ENCODE measurements at places on chromosomes 11 and 22.

DNA sequence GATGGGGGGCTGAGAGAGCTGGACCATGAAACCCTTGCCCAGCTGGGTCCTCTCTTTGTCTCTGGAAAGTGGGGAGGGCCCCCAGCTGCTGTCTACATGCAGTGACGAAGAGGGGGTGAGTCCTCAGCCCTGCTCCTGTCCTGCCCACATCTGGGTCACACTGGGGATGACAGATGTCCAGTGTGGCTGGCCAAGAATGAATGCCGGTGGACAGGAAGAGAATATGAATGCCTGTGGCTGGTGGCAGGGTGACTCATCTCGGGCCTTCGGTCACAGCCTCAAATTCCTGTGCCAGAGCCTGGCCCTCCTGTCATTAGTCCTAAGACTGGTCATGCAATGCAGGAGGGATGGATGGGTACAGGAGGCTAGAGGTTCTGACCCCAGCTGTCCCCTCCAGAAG lies 2.2 kb upstream of the PNPLA3 start:
- DNase-seq, result no peak

GRCh38 chr11:119506436-119506835 lies 83.5 kb upstream of the THY1 start:
- DNase-seq, result no peak

- no peak for DNase-seq
Observed at GRCh38 chr11:77475206-77475605, 1.3 kb upstream of the PAK1 start.

DNA sequence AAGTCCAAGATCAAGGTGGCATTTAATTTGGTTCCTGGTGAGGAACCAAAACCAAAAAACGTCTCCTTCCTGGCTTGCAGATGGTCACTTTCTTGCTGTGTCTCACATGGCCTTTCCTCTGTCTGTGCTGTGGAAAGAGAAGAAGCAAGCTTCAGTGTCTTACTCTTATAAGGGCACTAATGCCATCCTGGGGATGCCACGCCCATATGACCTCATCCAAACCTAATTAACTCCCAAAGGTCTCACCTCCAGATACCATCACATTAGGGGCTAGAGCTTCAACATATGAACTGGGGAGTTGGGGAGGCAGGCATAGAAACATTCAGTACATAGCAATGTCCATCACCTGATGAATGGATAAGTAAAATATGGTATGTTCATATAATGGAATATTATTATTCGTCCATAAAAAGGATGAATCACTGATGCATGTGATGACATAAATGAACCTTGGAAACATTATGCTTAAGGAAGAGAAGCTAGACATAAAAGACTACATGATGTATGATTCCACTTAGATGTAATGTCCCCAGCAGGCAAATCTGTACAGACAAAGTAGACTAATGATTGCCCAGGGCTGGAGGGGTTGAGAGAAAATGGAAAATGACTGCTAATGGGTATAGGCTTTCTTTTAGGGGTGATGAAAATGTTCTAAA lies 78.6 kb upstream of the B3GNT6 start:
- DNase-seq, result no peak

GRCh38 chr11:119530509-119530908 lies 107.5 kb upstream of the THY1 start:
- no peak for DNase-seq

GRCh38 chr22:42217019-42217751 lies 53.3 kb downstream of the TCF20 start:
- no peak for DNase-seq

- DNase-seq, result no peak
Observed at GRCh38 chr11:926341-926916, 759 bp downstream of the AP2A2 start.

DNA sequence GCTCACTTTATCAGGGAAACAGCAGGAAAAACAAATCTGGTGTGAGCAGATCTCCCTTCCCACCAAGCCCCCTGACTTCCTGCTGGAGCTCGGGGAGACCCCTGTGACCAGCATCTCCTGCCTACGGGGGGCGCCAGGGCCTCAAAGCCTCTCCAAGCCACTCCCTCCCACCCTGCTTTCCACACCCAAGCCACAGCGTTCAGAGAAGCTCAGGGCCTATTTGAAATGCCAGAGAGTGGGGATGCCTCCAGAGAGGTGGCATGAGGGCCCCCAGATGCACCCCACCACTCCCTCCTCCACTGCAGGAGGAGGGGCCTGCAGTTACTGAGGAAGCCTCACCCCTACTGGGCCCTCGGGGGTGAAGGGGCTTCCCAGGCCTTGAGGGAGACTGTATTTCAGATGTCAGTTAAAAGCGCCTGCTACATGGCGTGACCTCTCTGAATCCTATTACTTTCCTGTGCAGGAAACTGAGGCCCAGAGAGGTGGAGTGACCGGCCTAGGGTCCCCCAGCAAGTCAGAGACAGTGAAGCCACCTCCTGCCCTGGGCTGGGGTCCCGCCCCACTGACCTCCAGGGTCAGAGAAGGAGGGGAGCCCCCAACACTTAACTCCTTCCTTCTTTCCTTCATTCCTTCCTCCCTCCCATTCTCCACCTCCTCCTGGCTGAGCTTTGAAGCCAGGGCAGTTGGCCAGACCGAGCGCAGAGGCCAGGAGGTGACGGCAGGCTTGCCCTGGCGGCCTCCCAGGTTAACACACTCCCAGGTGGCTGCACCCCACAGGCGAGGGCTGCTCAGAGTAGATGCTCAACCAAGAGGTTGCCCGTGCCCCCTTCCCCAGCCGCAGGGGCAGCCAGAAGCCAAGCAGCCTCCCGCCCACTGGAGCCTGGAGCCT lies 6.0 kb upstream of the CDKN1C start:
- DNase-seq, result no peak

DNA sequence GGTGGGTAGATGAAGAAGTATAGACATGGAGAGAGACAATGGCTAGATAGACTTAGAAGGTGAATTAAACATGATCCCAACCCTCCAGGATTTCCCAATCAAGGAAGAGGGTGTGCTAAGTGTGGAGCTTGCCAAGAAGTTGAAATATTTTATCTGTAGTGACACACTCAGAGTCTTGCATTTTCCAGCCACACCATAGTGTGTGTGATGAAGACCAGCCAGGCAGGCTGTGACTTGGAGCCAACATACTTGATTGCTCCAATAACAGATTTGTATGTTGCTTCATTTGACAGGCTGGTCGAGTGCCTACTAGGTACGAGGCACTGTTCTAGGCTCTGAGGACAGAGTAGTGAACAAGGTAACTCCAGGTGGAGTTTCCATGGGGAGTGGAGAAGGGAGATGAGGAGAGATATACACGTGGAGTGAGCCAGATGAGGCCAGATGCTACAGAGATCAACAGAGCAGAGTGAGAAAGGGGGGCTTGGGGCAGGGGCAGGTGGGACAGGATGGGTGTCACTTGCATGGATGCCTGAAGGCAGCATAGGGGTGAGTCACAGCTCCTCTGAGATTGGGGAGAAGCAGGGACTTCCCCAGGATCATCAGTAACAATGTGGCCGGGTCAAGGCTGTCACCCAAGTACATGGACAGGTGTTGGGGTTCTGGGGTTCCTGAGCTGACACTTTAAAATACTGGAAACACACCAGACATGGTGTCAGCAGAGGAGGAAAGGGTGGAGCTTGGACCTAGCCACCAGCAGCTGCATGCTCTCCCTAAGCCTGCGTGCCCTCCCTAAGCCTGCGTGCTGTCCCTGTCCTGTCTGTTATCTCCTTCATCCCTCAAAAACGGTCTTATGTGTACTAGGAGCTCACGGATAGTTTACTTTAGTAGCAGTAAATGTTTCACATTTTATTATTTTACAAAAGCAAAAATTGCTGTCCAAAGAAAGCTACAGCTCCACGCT lies 23.6 kb downstream of the PDGFB start:
- no peak for DNase-seq

- no peak for DNase-seq
Observed at GRCh38 chr11:76753950-76754349, 29.2 kb upstream of the TSKU start.

GRCh38 chr11:120863359-120863758 lies 160.5 kb upstream of the TBCEL start:
- DNase-seq, result no peak

DNA sequence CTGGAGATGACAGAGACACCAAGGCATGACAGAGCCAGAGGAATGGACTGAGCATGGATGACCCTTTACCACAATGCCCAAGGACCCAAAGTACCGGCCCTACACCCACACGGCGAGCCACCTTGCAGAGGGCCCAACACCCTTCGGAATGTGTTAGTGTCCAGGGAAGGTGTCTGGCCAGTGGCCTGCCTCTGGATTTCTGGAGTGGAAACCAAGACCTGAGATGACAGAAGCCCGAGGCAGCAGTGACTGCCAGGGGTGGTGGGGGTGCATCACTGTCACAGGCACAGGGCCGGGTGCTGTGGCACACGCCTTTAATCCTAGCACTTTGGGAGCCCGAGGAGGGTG lies 28.7 kb downstream of the PDGFB start:
- no peak for DNase-seq

- peak; percentile 7 for DNase-seq
Observed at GRCh38 chr22:19878461-19879245, 24.0 kb upstream of the GNB1L start.

DNA sequence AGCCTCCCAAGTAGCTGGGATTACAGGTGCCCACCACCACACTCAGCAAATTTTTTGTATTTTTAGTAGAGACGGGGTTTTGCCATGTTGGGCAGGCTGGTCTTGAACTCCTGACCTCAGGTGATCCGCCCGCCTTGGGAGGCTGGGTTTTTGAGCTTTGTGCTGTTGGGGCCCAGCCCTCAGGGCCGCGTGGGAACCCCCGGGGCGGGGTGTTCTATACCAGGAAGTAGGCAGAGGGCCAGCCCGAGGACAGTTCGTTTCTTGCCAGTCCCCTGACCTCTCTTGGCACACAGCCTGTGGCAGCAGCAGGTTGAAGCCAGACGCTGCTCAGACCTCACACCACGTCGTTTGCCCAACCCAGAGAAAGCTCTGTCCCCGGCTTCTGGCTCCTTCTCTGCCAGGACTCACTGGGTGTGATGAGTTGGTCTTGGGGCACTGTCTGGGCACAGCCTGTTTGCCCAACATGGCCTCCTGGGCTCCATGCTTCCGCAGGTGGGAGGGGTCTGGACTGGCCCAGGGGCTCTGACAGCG lies 24.9 kb upstream of the CHKA start:
- DNase-seq, result no peak

DNA sequence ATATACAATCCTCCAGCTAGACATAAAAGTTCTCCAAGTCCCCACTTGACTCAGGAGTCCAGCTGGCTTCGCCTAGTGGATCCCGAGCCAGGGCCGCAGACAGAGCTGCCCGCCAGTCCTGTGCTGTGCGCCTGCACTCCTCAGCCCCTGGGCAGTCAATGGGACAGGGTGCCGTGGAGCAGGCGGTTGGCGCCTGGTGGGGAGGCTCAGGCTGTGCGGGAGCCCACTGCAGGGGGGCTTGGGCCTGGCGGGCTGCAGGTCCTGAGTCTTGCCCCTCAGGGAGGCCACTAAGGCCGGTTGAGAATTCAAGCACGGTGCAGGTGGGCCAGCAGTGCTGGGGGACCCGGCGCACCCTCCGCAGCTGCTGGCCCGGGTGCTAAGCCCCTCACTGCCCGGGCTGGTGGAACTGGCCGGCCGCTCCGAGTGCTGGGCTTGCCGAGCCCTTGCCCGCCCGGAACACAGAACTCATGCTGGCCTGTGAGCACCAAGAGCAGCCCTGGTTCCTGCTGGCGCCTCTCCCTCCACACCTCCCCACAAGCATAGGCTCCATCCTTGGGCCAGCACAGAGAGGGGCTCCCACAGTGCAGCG lies 884.8 kb upstream of the LRRC4C start:
- no peak for DNase-seq

- no peak for DNase-seq
Observed at GRCh38 chr11:111229604-111230003, 15.9 kb upstream of the POU2AF2 start.

- DNase-seq, result no peak
Observed at GRCh38 chr11:303363-303762, 4.0 kb upstream of the IFITM5 start.

- no peak for DNase-seq
Observed at GRCh38 chr22:34814260-34815025, 251.5 kb upstream of the ISX start.

DNA sequence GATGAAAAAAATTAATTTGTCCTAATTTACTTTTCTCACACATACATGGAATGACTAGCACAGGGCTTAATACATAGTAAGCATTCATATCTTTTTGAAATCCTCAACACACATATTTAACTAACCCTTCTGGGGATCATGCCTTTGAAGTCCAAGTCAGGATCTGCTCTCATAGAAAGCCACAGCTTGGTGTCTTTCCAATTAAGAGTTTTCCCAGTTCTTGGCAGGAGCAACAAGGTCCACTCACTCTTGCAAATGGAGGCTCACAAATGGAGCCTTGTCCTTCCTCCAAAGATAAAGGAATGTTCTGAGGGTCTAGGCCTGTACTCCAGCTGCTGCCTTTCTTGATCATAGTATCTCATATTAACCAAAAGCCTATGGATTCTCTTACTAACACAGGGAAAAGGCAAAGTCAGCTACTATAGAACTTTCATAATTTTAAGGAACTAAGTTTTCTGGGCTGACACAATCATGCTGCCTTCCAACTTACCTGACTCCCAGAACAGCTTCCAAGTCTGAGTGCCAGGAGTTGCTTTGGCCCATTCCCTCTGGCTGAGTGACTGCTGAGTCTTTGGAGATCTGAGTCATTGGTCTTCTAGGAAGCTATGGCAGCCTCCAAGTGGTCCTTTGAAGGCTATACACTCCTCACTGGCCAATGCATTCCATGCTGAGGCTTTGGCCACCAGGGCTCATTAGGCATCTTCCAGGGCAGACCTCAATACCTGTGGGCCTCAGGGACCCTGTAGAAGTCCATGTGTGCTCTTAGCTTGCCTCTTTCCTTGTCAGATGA lies 25.8 kb upstream of the NUCB2 start:
- no peak for DNase-seq

DNA sequence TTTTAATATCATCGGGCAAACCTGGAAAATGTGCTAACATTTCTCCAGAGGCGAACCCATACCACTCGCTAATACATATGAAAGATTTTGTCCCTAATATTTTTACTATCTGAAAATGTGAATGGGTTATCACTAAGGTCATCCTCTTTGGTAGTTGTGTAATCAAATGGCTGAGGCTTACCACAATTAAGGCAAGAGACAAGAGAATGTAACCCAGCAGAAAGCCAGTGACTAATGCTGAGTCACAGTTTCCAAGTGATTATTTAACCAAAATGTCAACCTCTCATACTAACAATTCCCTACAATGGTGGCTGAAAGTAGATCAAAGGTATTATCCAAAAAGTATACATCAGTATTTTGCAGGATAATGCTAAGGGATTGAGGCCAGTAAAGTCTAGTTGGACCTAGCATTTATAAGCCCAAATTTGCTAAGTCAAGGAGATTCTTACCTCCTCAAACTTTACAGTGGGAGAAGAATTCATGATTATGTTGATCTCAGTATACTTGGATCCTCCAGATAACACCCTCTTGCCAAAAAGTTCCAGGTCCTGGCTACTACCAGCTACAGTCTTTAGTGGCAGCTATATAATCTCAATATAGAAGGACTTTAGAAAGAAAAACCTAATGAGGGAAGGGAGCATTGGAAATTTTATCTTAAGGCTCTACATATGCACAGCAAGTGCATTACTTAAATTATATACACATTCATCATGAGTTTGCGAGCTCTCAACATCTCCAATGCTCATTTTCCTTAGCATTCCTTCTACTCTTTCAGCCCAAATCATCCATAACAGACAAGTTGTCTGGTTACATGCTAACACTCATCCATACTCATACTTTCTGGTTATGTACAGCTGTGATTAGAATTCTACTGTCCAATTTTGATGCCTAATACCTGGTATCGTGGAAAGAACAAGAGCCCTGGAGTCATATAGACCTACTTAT lies 25.4 kb downstream of the SIK3 start:
- no peak for DNase-seq
